CD4-positive, alpha-beta memory T cell (primary cell): ENCODE measurements at places on chromosomes 4 and X. TPM values are rescaled to one million over a fixed set of nuclear protein-coding genes. Genes with fewer than 3 reads are reported as not detected.

TBC1D9 gene
- 0.67 TPM for total RNA-seq

CRLF2 gene
- total RNA-seq, result 0.19 TPM

GATA1 gene
- total RNA-seq, result not detected

BEND4 gene
- total RNA-seq, result 0.08 TPM

FAM9C gene
- not detected for total RNA-seq

MAGEA11 gene
- total RNA-seq, result not detected

SLC38A5 gene
- total RNA-seq, result 22.2 TPM

PDLIM5 gene
- total RNA-seq, result 37.4 TPM

NAA10 gene
- 88.9 TPM for total RNA-seq

GRCh38 chr4:37138019-37138653 is 106.4 kb upstream of the NWD2 start:
- no peak for DNase-seq

DNA sequence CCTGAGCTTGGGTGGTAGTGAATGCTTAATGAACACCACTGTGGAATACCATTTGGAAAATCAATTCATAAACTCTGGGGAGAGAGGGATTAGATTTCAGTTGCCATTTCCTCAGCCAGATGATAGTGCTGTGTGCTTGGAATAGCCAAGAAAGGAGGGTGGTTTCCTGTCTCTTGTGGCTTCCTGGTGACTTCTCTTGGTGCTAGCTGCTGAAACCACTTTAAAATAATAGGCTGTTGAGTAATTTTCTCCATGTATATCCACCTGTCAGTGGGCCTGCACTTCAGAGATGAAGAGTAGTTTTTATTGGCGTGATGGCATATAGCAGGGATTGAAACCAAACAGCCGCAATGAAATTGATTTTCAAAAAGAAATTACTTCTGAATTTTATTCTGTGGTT is 11.8 kb downstream of the EDA start:
- no peak for DNase-seq

DNA sequence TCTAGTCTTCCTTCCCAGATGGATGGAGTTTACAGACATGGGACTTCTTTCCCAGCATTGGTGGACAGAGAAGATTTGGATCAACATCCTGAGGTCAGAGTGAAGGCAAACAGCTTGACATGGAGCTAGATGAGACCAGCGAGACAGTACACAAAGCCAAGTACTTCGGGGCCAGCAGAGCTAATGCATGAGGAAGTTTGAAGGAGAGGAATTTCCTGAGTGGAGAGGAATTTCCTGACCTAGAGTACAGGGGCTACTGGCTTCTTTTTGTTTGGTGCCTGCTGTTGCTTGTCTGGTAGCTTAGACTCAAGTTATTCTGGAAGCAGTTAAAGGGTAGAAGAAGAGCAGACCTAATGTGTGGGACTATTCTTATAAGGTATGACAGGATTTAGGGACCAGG is 69.1 kb upstream of the EOLA2 start:
- no peak for DNase-seq

DNA sequence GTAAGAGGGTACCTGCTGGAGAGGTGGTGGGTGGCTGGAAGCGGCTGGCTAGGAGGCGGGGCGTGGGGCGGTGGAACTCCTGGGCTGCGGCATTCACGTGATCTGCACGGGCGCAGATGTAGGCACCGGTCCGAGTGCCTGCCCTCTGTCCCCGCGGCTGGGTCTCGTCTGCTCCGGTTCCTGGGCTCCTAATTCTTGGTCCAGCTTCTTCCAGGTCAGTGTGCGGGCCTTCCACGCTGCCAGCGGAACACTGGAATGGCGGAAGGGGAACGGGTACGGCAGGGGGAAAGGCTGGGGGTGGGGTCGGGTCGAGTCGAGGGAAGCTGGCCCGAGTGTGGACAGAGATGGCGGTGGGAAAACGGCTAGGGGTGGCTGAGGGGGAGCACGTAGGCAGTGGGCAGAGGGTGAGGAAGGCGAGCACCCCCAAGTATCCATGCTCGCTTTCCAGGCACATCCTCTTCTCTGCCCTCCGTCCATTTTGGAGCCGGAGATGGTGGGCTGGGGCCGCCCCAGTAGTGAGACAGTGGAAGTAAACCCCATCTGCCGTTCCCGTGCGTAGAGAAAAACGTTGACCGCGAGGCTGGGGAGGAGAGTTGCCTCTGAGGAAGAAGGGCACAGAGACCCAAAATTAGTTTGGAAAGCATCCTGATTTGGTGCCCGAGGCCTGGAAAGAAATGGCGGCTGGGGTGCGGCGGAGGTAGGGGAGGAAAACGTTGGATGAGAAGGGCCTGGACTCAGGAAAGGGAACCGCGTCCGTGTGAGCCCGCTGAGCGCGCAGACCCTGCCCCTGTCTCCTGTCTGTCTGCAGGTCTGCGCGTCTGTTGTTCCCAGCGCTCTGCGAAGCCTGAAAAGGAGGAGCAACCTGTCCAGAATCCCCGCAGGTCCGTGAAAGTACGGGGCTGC is at the start of gene TCEAL4:
Gene TCEAL4, plus strand, starts transcription at position 105 of the 903 bp plus-strand sequence. CDS start 1,161 bp downstream, outside the sequence.
- DNase-seq, result peak; percentile 4

- DNase-seq, result no peak
Observed at GRCh38 chr4:185657183-185657582, 121.9 kb upstream of the PDLIM3 start.

GRCh38 chr4:182294451-182294850 is 51.2 kb downstream of the TENM3 start:
- no peak for DNase-seq

DNA sequence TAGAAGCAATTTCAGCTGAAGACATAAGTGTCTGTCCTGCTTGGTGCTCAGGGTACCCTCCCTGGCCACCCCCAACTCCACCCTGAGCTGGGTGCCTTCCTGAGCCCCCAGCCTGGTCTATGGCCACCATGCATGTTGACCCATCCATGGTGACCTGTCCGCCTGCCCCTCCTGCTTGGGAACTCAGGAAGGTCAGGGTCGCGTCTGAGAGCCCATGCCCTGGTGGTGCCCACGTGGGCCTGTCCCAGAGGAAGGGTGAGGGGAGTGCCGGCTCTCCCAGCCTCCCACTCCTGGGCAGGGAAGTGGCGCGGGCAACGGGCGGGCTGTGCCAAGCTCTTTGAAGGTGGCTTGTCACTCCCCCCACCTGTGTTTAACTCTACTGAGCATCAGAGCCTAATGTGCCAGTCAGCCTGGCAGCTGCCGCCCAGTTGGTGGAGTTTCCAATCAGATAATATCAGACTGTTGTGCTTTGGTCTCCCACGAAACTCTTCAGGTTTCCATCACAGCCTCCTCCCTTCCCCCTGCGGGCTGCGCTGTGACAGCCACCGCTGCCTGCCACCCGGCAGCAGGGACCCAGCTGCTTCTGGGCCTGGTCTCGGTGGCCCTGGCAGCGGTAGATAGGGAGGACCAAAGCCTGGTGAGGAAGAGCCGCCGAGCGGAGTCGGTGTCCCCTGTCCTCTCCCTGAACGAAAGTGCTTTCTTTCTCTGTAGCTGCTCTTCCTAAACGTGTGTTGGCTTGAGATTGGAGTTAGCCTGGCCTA is 4.8 kb downstream of the SH3BP2 start:
- DNase-seq, result peak; percentile 69

GRCh38 chrX:149198980-149199732 is 305.9 kb downstream of the IDS start:
- DNase-seq, result no peak

- no peak for DNase-seq
Observed at GRCh38 chr4:41258783-41259182, 2.1 kb downstream of the UCHL1 start.

- DNase-seq, result no peak
Observed at GRCh38 chrX:153761863-153762262, 2.2 kb upstream of the PLXNB3 start.

DNA sequence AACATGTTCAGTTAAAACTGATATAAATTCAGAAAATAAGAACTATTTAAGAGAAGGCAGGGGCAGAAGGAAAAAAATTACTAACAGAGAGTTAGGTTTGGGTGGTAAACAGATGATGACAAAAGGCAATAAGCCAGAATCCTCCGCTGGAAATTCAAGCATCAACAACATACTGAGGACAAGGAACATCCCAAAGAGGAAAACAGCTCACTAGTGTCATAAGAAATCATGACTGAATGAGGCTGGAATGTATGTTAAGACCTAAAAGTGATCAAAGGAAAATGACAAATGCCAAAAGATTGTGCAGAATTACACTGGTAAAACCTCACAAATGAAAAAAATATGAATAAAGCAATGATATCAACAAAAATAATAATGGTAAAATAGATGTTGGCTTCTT is 88.4 kb downstream of the WDFY3 start:
- DNase-seq, result no peak

DNA sequence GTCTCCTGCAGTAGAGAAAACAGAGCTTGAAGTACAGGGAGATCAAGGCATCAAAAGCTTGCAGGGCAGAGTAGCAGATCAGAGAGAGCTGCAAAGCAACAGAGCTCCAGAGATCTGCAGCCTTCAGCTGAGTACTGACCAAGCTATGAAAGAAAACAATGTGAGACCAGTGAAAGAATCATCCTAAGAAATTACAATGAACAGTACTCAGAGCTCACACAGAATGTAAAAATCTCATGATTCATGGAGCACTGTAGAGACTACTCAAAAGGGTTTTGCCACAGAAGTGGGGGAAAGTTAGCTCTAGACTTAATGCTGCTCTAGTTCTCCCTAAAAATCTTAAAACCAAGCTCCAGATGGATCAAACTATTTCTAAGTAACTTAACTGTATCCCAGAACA is 80.0 kb upstream of the MAB21L2 start:
- DNase-seq, result no peak

DNA sequence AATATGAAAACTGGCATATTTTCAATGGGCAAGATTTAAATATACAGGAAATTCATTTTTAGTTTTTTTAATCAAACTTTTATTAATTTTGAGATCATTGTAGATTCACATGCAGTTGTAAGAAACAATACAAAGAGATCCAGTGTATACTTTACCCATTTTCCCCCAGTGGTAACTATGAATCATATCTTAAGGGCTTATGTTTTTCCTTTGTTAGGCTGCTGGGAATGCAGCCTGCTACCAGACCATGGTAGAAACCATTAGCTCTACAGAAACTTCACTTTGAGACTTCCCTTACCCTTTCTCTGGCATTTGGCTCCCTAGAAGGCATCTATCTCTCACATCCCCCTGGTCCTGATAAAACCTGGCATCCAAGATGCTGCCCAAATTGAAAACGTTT is 147.6 kb upstream of the EOLA2 start:
- DNase-seq, result no peak

- DNase-seq, result peak; percentile 61
Observed at GRCh38 chr4:87093443-87094123, 126.8 kb downstream of the KLHL8 start.

- no peak for DNase-seq
Observed at GRCh38 chrX:149682031-149682430, 29.8 kb upstream of the MAGEA11 start.

- no peak for DNase-seq
Observed at GRCh38 chr4:172996571-172997216, 171.9 kb upstream of the GALNT7 start.

DNA sequence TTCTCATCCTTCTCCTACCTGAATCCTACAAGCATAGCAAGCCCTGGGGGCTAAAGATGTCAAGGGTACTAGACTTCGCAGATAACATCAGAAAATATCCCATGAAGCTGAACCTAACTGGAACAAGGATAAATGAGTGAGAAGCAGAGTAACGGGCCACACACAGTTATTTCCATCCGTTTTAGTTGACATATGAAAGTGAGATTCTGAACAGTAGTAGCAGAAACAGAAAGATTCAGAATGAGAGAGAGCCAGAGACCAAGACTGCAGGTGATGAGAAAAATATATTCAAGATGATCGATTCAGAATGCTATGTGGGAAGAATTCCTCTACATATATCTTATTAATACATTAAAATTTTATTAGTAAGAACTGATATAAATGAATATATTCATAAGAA is 165.1 kb downstream of the TSPAN5 start:
- DNase-seq, result no peak

GRCh38 chr4:174580597-174580996 is 58.3 kb upstream of the HPGD start:
- DNase-seq, result no peak
